T-cell (primary cell): ENCODE measurements at places on chromosomes 7 and 10.

GRCh38 chr7:141511676-141512396 is 39.4 kb upstream of the AGK start:
- DNase-seq: no peak

DNA sequence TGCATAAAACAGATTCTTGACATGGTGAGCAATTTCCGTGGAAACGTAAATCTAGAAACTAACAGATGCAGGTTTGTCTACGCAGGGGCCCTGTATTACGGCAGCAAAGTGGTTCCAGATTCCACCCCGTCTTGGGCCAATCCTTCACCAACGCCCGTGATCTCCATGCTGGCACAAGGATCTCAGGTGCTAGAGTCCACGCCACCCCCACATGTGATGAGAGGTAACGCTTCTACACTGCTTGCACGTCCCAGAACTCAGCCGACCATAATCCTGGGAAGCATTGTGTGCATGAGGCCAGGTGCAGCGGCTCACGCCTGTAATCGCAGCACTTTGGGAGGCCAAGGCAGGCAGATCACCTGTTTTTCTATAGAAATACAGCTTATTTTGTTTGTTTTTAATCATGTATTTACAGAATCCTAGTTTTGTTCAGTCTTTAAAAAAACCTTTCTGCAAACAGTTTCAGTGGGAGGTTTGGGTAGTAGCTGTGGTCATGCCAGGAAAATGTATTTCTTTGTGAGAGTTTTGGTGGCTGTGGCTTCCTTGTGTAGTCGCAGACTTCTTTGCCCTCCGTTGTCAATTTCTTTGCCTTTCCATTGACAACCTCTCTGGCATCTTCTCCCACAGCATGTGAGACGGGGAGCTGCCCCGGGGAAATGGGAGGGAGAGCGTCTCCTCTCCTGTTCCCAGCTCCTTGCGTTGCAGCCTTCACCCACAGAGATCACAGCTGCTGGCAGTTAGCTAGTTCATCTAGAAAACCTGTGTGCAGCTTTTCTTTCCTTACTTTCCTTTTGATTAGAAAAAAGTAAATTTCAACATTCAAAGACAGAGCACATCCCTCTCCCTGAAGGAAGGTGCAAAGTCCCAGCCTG is 35.7 kb downstream of the ITIH2 start:
- no peak for DNase-seq

GRCh38 chr7:136339464-136339863 is 362.3 kb upstream of the MTPN start:
- DNase-seq: no peak

GRCh38 chr7:41403291-41403690 is 299.6 kb downstream of the INHBA start:
- DNase-seq: no peak
